RPMI7951 (cell line): ENCODE measurements at places on chromosomes 3 and 15. TPM values are rescaled to one million over a fixed set of nuclear protein-coding genes. Genes with fewer than 3 reads are reported as not detected.

Gene DCLK3
- not detected in 2 replicates for total RNA-seq

- no peak for DNase-seq
These were observed 134.1 kb upstream of the ARPP21 start for GRCh38 chr3:35505181-35505580.

GRCh38 chr3:64379221-64379620, 154.0 kb upstream of the PRICKLE2 start:
- DNase-seq, result no peak

- DNase-seq, result no peak
These were observed 24.1 kb upstream of the MITF start for GRCh38 chr3:69715204-69715603.

DNA sequence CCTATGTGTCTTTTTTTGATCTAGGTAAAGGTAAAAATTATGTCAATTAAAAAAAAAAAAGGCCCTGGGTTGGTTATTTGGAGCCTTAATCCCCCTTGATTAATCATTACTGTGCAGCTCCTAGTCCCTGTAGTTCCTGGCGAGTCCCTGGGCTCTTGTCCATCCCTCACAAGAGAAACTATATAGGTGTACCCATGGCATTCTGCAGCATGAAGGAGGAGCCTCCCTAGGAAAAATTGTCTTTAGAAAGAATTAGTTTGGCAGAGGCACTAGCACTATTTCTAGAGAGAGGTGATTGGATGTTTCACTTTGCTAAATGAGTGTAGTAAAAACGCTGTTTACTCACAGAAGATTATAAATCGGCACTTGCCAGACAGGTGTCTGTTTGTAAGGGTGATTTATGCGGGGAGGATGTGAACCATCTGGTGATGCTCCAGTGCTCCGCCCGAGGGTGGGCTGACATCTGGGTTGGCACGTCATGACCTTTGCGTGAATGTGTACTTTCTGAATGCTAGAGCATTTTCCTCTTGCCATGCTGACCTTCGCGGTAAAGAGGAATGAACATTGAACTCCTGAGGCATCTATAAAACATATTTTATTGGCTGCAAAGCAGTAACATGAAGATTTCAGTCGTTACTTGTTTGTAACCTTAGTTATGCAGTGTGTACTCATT, 12.6 kb downstream of the PLCL2 start:
- DNase-seq, result peak; percentile 39
